Fibroblast of the conjunctiva (primary cell): ENCODE measurements at places on chromosomes 6 and 20.

DNA sequence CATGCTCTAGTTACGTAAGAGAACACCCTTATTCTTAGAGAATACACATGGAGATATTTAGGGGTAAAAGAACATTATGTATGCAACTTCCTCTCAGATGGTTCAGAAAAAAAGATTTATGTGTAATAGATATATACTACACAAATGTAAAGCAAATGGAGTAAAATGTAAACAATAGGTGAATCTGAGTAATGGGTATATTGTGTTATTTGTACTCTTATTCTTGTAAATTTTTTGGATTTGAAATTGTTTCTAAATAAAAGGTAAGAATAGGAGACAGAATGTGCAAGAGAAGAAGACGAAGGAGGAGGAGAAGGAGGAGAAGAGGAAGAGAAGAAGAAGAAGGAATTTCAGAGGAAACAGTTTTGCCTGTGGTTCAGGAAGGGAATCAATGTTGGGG lies 22.5 kb upstream of the LCA5 start:
- DNase-seq = no peak

DNA sequence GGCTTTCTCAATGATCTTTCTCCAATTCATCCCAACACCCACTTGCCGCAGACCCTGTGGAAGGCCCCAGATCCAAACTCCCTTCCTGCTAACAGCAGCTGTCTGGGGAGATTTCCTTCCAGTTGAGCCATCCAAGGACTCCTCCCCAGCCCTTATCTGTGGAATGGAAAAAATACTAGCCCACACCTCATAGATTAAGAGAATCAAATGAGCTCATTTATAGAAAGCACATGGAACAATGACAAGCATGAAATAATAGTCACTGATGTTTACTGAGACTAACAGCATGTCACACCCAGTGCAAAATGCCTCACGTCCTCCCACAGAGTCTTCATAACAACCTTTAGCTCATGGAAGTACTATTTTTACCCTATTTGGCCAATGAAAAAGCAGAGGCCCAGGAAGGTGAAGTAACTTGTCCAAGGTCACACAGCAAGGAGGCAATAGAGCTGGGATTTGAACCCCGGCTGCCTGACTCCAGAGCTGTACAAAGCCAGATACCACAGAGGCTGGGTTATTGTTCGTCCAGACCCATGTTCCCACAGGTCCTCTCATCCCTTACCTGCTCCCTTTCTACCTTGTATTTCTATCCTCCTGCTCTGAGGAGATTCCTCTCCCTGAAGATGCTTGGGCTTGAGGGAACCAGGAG lies 23.4 kb upstream of the PTGIS start:
- DNase-seq = no peak

DNA sequence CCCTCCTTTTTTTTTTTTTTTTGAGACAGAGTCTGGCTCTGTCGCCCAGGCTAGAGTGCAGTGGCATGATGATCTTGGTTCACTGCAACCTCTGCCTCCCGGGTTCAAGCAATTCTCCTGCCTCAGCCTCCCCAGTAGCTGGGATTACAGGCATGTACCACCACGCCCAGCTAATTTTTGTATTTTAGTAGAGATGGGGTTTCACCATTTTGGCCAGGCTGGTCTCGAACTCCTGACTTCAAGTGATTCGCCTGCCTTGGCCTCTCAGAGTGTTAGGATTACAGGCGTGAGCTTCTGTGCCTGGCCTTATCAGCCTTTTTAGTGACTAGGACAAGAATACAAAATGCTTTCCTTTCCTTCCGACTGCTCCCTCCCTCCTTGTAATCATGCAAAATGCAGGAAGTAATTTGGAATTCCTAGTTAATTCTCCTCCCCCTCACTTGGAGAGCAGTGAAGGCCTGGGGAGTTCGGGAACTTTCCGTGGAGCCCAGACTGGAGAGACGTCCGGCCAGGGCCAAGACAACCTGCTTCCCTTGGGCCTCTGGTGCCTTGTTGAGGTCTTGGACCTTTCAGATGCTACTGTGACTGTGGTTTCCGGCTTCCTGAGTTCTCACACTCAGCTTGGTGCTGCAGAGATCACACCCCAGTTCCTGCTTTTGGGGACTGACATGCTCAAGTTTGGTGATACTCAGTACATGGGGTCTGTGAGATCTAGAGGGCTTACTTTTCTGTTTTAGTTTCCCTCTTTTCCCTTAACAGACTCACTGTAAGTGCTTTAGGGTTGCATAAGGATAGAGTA lies 3.9 kb upstream of the PHF20 start:
- DNase-seq = no peak

- no peak for DNase-seq
Measured at GRCh38 chr20:63522091-63522868, 1.7 kb downstream of the PPDPF start.

DNA sequence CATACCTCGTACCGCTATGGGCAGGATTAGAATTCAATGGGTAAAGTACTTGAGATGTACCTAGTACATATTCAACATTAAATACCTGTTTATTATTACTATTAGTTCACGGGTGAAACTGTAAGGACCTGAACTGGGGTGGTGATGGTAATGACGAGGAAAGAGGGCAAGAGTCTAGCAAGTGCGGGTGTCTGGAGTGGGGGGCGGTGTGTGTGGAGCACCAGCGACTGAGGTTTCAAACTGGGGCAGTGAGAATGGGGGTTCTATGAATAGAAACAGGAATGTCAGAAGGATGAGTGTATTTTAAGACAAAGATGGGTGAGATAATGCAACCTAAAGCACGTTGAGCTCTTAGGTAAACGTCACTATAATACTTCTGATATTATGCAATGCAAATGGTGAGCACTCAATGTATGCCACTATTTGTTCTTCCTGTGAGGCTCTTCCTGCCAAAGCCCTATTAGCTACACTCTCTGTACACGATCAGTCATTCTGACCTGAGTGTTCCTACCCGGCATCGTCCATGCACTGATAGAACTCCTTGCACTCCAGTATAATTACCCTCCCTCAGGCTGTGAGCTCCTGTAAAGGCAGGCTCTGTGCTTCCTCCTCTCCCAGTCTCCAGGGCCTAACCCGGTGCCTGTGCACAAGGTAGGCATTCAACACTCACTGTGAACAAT lies 55.0 kb downstream of the ALDH5A1 start:
- no peak for DNase-seq

GRCh38 chr6:75694406-75694805 lies 54.6 kb upstream of the MYO6 start:
- no peak for DNase-seq

- DNase-seq = no peak
Measured at GRCh38 chr6:31055441-31055840, 45.2 kb downstream of the MUC22 start.

- DNase-seq = no peak
Measured at GRCh38 chr6:80676386-80676785, 569.9 kb downstream of the BCKDHB start.

- no peak for DNase-seq
Measured at GRCh38 chr20:36094497-36094896, 60.0 kb upstream of the EPB41L1 start.

DNA sequence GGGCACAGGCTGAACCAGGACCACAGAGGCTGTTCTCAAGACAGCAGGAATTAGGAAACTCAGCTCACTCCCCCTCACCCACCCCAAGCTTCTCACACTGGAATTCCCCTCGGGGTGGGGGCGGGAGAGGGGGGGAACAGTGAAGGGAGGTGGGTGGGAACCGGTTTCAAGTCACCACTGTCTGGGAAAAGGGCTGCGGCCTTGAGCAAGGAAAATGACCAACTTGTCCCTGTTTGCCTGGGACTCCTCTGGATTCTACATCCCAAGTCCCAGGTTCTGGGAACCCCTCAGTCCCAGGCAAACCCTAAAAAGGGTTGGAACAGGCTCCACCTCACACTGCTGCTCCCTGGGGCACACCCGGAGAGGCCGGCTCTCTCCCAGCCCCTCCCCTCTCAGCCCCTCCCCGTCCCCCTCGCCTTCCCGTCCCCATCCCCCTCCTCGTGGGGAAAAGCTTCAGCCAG lies 230.7 kb downstream of the TFAP2C start:
- DNase-seq = no peak

DNA sequence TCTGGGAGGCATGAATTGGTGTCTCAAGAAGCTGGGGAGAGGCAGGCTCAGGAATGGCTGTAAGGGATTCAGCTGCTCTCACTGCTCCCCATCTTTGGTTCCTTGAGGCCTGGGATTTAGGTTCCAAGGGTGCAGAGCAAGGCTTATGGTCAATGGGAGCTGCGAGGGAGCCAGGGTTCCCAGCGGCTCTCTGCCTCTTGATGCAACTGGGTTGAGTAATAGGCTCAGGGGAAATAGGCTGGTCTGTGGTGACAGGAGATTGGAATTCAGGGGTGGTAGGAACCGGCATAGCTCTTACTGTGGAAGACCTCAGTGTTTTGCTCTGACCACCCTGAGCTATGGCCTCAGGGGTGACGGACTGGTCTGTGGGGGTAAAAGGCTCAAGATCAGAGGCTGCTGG lies 13.0 kb upstream of the NRM start:
- DNase-seq = no peak

DNA sequence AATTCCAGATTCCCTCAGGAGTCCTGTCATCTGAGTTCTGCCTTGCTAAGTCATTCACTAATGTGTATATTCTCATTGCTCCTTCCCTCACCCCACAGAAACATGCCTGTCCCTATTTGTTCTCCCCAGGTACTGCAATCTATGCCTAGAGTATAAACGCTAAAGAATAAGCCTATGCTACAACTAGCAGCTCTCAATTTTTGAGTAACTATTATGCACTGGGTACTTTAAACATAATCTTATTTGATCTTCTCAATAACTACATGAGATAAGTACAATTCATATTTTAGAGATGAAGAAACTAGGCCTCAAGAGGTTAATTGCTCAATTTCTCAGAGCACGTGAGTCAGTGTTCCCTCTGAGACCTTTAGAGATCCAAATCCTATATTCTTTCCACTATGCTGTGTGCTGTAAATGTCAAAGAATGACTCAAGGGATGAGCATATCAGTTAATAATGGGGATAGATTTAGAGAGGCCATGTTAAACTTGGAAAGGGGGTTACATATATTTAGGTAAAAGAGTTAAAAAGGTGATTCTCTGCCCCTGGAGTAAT lies 423.8 kb upstream of the ADGRB3 start:
- no peak for DNase-seq

DNA sequence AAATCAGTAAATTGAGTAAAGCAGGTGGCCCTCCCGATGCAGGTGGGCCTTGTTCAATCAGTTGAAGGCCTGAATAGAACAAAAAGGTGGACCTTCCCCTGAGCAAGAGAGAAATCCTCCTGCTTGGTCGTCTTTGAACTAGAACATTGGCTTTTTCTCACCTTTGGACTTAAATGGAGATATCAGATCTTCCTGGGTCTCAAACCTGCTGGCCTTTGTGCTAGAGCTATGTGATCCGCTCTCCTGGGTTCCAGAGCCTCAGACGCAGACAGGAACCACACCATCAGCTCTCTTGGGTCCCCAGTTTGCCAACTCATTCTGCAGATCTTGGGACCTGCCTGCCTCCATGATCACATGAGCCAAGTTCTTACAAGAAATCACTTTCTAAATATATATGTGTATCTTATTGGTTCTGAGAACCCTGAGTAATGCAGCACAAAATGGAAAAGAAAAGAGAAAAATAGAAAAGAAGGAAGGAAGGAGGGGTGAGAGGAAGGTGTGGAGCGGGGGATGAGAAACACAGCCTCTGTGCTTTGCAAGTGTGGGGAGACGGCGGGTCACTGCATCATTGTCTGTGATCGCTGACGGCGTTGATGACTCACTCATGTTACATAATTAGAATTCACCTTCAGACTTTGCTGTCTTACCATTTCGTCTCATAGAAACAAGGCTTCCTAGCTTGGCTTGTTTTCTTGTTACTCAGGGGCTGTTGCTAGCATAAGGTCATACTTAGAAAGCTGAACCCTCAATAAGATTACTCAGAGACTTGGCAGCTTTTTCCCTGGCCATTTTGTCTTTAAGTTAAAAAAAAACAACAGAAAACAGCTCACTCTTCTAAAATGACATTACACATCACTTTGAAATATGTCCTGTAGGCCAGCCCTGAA lies 85.7 kb upstream of the NEDD9 start:
- DNase-seq = peak; percentile 91

DNA sequence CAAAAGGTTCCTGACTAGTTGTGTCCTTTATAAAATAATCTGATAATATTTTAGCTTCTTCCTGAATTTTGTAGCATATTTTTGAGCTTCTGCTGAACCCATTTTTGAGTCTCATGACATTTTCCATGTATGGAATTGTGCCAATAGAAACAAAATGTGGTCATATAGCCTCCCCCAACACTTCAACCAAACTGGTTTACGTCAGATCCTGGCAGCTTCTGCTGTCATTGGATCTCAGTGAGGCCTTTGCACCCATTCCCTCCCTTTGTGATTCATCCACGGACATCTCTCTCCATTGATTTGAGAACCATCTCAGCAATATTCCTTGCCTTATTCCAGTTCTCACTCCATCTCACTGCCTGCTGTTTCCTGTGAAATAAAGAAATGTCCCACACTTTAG lies 166.0 kb upstream of the PROKR2 start:
- peak; percentile 10 for DNase-seq

GRCh38 chr20:56657879-56658278 lies 28.8 kb downstream of the TFAP2C start:
- no peak for DNase-seq

GRCh38 chr20:37343212-37343993 lies 2.5 kb upstream of the SRC start:
- DNase-seq = no peak

- DNase-seq = peak; percentile 61
Measured at GRCh38 chr20:62134735-62135231, 8.4 kb downstream of the PSMA7 start.

GRCh38 chr6:130908188-130908587 lies 81.0 kb downstream of the SMLR1 start:
- no peak for DNase-seq

GRCh38 chr6:72535124-72535523 lies 86.7 kb upstream of the KCNQ5 start:
- no peak for DNase-seq

GRCh38 chr20:16224836-16225235 lies 348.4 kb downstream of the KIF16B start:
- DNase-seq = no peak

DNA sequence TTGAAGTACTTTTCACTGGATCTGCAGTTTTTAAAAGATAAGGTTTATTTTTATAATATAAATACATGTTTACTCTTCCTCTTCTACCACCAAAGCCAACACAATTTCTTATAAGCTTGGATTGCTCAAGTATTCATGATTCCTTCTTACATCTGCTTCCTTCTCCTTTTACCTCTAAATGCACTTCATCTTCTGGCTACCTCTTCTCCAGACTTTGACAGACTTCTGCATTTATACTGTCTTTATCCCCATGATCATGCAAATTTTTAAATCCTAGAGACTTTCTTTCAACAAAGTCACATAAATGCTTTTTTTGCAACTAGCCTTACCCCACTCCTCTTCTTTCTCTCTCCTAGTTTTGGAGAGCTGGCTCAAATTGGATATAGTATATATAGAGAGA lies 142.9 kb downstream of the TFAP2B start:
- DNase-seq = no peak

DNA sequence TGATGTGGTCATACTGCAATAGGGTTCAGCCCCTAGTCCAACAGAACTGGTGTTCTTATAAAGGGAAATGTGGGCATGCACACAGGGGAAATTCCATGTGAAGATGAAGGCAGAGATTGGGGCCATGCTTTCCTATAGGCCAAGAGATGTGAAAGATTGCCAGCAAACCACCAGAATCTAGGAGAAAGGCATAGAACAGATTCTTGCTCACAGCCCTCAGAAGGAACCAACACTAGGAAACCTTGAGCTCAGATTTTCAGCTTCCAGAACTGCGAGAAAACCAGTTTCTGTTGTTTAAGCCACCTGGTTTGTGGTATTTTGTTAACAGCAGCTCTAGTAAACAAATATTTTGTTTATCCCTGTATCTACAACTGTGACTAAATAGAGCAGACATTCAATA lies 197.6 kb upstream of the CITED2 start:
- DNase-seq = no peak

GRCh38 chr20:400454-401275 lies 7.4 kb upstream of the RBCK1 start:
- DNase-seq = no peak
